ENCODE measurements at places on chromosomes 7 and 10.

- DNase-seq = no peak
These were observed 559.9 kb downstream of the INHBA start for GRCh38 chr7:41142904-41143473.

DNA sequence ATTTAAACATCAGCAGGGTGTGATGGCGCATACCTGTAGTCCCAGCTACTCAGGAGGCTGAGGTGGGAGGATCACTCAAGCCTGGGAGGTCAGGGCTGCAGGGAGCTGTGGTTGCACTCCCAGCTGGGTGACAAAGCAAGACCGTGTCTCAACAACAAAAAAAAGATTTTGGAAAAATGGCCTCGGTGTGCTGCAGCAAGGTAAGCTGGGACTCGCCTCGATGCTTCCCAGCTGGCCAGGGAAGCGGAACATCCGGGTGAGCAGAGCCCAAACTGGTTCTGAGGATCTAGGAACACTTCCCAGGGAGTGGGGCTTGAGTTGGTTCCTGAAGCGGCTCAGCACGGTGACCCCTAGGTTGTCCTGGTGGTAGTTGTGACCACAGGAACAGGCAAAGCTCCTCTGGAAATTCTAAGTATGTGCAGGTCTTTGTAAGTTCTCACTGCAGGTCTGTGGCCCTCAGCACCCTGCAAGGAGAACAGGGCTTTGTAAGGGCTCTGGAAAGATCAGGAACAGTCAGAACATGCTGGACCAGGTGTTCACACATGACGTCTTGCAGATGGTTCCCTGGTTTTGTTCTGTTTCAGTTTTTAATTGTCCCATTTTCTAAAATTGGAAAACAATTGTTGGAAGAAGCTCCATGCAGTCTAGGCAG, 38.6 kb upstream of the ZMIZ2 start:
- DNase-seq = no peak

DNA sequence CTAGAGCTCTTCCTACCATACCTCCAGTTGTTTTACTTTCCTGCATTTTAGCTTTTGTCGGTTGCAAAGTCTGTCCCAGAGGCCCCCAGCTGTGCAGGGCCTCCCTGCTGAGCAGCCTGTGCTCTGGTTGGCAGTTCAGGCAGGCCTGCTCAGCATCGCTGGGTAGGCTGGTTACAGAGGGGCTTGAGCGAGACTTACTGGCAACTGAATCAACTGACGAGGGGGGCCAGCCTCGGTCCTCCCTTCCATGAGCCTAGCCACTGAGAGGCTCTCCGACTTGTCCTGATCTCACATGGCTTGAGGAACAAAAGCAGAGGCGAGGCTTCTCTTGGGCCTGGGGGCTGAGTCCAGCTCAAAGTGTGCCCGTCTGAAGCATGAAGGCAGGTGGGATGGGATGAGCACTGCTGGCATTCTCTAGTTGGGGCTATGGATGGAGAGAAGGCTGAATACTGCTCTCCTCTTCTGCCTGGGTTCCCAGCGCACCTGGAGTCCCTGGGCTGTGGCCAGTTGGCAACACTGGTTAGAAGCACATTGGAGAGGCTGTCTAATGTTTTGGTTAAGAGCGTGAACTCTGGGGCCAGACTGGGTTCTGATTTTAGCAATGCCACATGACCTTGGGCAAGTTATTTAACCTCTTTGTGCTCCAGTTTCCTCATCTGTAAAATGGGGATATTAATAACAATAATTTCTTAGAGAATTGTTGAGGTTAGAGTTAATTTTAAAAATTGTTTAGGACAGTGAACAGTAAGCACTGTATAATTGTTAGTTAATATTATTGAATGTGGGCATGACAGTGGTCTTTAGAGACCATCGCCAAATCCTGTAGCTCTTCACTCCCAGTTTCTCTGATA, 6.9 kb upstream of the SFRP5 start:
- no peak for DNase-seq

DNA sequence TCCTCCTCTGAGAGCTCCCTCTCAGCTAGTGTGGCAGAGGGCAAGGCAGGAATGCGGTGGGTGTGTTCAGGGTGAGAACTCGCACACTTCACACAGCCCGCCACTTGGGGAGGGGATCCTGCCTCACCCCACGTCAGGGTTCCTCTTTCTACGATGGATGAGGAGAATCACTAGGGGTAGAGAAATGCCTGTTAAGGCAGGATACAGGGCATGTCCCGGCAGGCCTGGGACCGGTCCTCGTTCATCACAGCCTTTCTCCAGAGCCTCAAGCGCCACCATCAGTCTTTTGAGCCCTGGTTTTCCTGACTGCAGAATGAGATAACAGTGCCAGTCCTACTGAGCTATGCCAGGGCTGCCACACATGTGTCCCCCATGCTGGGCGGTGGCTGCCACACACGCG, 546.7 kb upstream of the ADARB2 start:
- peak; percentile 20 for DNase-seq

DNA sequence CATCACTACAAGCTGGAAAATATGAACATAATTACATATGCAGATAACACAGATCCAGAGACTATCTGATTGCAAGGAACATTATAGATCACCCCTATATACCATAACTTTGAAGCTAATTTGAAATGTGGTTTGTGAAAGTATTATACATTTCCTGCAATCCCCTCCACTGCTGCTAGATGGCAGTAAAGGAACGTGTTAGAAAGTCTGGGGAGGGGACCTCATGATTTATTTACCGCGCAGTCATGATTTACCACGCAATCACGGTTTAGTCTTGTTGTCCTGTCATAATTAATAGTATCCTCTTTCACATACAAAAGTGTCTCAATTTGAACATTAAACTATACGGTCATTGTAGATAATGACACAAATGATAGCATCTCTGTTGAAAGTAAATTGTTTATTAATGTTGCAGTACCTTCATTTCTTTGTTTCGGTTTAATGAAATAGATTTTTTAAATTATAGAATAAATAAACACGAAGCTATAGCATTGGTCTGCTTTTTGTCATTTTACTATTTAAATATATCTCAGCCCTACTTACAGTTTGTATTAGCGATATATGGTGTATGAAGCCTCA, 145.3 kb upstream of the PRSS1 start:
- DNase-seq = peak; percentile 28

DNA sequence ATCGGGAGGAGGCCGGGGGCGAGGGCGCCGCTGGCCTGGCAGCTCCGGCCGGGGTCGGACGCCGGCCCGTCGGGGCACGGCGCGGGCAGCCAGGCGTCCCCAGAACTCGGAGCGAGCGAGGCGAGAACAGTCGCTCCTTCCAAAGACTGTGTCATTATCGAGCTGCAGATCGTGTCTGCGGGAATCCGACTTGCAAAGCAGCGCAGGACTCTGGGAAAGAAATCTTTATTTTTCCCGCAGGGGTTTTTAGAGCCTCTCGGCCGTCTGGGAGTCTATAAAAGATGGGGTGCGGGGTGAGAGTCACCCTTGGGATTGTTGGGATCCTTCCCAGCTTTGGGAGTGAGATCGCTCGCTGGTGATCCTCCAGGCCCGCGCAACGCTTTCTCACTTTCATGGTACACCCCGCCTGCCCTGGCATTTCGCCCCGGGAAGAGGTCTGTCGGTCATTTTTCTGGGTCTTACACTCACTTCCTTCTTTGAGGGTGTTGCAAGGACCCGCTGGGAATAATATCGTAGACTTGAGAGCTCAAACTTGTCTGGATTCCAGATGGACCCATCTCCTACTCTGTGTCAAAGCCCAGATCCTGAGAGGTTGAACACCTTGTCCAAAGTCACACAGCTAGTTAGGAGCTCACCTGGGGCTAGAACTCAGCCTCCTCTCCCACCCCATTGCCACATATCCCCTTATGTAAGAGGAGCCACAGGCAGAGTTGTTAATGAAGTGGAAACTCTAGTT, 1.0 kb downstream of the UBTD1 start:
- DNase-seq = no peak

DNA sequence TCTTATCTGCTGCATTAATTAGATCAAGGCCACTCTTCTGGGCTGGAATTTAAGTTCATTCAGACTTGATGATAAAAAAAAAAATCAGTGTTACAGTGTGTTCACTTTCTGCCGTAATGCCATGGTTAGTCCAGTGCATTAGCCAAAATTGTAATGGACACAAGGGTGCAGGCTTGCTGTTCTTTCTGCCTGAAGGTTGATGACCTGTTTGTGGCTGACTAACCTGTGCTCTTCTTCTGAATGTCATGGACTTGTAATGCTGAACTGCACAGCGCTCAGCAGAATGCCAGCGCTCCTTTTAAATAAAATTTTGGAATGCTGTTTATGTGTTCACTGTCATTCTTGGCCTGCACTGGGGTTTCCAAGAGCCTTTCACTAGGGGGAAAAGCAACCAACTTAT, 323.2 kb downstream of the ZNF248 start:
- no peak for DNase-seq

- no peak for DNase-seq
These were observed 271.4 kb downstream of the TSPAN12 start for GRCh38 chr7:120586571-120586970.

GRCh38 chr7:8511855-8512254, 78.4 kb downstream of the NXPH1 start:
- DNase-seq = no peak

GRCh38 chr10:75244487-75245353, 9.0 kb upstream of the COMTD1 start:
- no peak for DNase-seq

- no peak for DNase-seq
These were observed 52.6 kb downstream of the LRRC72 start for GRCh38 chr7:16579216-16579615.

DNA sequence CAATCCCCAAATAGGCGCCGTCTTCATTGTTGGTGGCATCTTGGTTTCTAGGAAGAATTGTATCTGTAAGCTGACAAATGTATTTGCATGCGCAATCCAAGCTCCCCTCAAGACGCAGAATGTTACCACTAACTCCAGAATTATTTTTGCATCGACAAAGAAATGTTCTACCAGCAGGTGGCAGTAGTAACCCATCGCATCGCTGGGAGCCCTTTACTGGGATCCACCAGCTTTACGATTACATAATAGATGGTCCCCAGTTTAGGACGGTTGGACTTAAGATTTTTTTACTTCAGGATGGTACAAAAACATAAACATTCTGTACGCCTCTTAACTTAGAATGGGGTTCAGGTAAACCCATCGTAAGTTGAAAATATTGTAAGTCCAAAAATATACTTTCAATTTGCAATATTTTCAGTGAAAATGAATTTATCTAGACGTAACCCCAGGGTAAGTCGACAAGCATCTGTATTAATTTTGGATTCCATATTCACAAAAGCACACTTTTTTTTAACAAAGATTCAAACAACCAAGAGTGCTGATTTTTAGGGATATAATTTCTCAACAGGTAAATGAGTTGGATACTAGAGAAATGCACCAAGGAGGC, 114.0 kb upstream of the COBL start:
- peak; percentile 44 for DNase-seq

GRCh38 chr10:2618690-2619089, 448.7 kb upstream of the PFKP start:
- no peak for DNase-seq

- no peak for DNase-seq
These were observed 67.0 kb downstream of the DNAJB6 start for GRCh38 chr7:157403646-157404401.

DNA sequence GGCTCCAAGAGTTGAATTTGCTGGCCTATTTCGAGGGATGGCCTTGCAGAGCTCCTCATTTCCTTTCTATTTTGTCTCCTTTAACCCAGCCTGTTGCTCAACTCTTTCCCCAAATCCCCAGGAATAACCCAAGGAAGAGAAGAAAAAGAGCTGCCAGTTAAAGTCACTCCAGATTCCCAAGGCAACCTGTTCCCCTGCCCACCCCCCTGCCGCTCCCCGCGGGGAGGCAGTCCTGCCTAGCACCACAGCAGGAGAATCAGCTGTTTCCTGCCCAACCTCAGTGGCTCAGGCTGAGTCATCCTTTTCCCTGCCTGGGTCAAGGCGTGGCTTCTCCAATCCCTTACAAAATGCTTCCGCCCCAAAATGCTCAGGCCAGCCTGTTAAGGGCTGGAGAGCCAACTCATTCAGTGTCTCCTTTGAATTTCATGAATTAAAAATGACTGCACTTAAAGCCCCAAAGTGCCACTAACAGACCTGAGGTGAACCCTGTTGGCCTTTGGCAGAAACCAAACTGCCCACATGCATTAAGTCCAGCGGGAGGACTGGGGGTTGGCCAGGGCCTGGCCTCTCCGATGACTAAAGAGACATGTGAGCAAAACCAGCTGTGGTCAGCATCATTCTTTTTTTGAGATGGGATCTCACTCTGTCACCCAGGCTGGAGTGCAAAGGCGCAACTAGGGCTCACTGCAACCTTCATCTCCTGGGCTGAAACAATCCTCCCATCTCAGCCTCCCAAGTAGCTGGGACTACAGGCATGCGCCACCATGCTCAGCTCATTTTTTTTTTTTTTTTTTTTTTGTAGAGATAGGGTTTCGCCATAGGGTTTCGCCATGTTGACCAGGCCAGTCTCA, 83.2 kb upstream of the KIF5B start:
- DNase-seq = no peak

DNA sequence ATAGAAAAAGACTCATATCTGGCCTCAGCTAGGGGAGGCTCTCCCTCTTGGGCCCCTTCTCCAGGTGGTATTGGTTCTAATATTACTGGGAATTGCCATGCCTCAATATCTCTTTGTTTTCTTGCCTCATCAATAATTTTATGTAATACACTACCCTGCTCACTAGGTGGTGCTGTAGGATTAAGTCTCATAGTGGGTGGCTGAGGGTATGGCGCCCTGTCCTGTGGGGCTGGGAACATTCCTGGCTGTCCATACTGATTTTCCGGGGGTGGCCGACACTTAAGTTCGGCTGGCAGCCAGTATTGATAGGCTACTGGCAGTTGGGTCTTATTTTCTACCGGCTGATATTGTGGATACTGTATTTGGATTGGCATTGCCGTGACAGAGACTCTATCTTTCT, 9.0 kb upstream of the TAS2R3 start:
- peak; percentile 23 for DNase-seq

DNA sequence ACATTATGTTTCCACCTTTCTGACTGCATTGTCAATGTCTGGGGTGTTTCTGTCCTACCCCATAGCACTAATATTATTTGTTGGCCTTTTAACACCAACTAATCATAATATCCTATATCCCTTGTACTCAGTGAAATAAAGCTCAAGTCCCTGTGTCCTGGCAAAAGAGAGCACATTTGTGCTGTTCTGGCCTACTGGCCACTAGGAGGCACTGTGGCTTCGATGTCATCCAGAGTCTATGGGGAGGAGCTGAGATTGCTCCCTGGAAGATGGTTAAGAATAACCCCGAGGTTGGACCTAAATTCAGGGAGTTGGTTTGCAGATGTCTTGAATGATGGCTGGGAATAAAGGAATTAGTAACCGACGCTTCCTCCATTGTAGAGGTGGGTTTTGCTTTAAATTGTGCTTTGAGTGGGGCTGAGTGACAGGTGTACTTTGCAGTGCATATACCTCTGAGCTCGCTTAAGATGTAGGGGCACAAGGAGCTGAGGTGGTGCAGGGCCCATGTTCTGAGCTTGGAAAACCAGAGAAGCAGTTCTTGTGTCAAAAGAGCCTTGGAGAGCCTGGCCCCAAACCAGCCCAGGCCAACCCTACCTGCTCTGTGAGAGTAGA, 191.2 kb upstream of the PRSS1 start:
- DNase-seq = peak; percentile 10

Measured in NCI-H1694 treated with DMSO at 0.1 percent for 48 hours (cell line).